Activated T-cell treated with anti-CD3 and anti-CD28 coated beads, Interleukin-2, amount 50 U/mL, for 48 hours (primary cell): ENCODE measurements at places on chromosomes 3 and 15.
A peak's percentile ranks its signal among the peaks of the same experiment; 100 is the strongest.

DNA sequence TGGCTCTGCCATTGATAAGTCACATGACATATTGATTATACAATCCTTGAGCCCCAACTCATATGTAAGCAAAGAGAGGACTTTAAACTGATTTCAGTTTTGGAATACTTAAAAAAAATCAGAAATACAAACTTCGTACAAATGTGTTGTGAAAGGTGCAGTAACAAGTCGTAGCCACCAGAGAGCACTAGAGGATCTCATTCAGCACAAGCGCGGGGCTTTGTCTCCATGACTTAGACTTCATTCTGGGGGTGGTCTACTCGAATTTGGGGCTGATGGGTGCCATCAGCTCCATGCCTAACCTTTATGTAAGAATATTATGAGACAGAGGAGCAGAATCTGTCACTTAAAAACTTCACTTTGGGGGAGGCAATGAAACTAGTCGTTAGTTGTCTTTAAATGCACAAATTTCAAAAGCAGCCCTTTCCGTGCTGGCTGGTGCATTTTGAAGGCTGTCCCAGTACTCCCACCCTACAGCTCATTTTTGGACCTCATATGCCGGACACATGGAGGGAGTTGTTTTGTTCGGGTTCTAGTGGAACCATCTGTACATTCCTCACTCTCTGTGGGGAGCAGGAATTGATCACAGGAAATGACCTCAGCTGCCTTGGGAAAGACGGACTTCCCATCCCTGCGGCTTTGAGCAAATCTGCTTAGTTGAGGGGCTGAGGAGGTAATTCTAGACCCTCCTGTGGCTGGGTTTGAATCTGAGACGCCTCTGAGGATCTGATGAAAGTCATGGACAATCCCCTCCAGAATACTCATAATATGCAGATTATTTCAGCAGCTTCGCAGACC, 27.5 kb upstream of the MASP1 start:
- peak; percentile 44 for DNase-seq

- DNase-seq = no peak
Observed at GRCh38 chr3:187211532-187212195, 14.4 kb downstream of the RTP1 start.

DNA sequence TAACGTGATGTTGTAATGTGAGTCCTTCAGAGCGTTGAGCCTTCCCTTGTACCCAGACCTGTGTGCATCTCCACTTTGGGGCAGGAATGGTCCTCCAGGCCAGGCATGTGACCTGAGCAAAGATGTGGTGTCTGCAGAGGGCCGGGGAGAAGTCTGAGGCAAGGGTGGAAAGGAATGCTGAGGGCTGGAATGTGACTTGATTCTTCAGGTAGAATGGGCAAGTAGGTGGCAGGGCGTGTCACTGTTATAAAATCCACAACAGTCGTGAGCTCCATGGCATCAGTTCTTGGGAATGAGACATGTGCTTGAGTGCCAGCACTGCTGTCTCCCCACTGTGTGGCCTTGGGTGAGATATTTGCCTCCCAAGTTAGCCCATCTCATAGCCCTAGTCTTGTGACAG, 24.0 kb upstream of the BSN start:
- DNase-seq = no peak

GRCh38 chr3:146605106-146605505, at the start of gene PLSCR5:
Gene PLSCR5, minus strand, starts transcription at chr3:146605346. Its CDS starts 134 bp downstream, at chr3:146605212.
- DNase-seq = no peak

- DNase-seq = no peak
Observed at GRCh38 chr15:36888011-36888992, 212.0 kb downstream of the MEIS2 start.

DNA sequence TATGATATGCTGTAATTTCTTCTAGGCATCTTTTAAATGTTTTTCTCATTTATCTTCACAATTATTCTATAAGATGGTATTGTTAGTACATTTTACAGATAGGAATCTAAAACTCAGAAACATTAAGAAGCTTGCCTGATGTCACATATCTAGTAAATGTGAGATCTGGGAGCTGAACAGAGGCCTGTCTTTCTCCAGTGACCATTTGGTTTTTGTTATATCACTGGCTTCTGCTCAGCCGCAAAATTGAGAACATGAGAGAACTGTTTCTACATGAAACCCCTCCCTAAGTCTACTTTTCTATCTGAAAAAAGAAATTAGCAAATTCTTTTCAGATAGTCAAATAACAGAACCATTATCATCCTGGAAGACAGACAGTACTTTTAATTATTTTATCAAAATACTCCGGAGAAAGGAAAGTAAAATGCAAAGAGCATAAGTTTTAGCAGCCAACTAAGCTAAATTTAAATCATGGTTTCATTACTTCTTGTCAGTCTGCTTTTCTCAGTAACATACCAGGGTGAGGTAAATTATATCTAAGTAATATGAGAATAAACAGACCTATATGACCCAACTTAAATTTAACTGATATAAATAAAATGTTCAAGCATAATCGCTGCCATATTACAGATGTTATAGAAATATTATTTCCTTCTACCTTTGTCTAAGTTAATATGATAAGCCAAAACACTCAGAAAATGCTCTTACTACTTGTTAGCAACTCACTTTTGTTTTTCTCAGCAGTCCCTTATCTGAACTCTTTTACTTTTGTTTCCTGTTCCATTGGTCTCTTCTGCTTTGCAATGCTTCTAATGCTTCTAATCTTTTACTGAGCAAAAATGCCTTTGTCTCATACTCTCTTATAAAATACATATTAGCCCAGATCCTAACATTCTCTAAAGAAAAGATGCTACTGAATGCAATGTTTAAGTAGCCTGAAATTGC, 68.0 kb upstream of the MBNL1 start:
- DNase-seq = no peak

GRCh38 chr3:179826247-179826637, 173.4 kb downstream of the USP13 start:
- DNase-seq = no peak

DNA sequence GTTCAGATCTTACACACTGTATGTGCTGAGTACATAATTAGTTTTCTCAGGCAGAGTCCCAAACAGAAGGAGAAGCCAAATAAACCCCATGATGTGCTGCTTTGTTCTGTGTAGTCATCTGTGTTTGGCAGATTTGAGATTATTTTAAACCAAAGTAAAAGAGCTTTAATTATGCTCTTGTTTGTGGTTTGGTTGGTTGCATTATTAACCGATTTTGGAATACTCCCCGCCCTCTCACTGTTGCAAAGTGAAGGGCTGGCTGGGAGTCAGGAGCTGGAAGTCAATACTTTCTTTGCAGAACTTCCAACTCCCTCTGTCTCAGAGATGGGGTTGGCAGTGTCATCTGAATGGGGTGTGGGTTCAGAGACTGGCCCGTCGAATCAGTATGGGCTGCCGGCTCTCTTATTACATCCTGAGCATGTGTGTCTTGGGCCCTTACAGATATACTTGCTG, 34.4 kb downstream of the SLCO3A1 start:
- no peak for DNase-seq
